ENCODE measurements at places on chromosomes 6 and 20. TPM values are rescaled to one million over a fixed set of nuclear protein-coding genes. Genes with fewer than 3 reads are reported as not detected.
A peak's percentile ranks its signal among the peaks of the same experiment; 100 is the strongest.

The CD109 gene
- total RNA-seq, result 12.8 TPM

The CGAS gene
- total RNA-seq, result 5.0 TPM

The BFSP1 gene
- 2.3 TPM for total RNA-seq

The KCNS1 gene
- 0.50 TPM for total RNA-seq

The PRRT1 gene
- 0.33 TPM for total RNA-seq

The HAO1 gene
- total RNA-seq, result not detected

GRCh38 chr20:53312957-53313356, 280.7 kb downstream of the ZNF217 start:
- DNase-seq, result no peak
- no peaks in the 10 kb centered on the region for H3K36me3 ChIP-seq
- H3K27ac ChIP-seq, result no peak overlapping the region
- no peaks in the 10 kb centered on the region for H3K27me3 ChIP-seq
- no peak overlapping the region for H3K4me3 ChIP-seq

DNA sequence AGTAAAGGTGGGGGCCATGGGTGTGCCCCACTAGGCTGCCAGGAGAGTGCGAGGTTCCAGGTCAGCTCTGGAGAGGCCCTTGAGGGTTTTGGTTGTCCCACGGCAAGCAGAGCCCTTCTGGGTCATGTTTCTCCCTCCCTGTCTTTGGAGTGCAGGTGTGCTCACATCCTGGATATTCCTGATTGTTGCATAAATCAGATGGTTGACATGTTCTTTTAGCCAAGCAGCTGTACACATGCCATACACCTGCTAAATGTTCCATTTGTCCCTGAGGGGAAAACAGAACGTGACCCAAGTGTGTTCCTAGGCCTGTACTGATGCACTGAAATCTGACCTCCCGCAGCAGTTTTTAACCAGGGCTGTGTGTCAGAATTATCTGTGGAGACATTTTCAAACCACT, 77.5 kb upstream of the BEND3 start:
- H3K4me1 ChIP-seq, result no peaks in the 10 kb centered on the region
- H3K36me3 ChIP-seq, result no peaks in the 10 kb centered on the region
- DNase-seq, result no peak

GRCh38 chr6:34249469-34250261, 859 bp upstream of the SMIM29 start:
- DNase-seq, result peak; percentile 43
- peak overlapping the region; percentile 74 for H3K4me3 ChIP-seq
- peak overlapping the region; percentile 72 for H3K27ac ChIP-seq
- peaks cover 4% of the 10 kb centered on the region for H3K36me3 ChIP-seq
- H3K4me1 ChIP-seq, result peaks cover 11% of the 10 kb centered on the region

DNA sequence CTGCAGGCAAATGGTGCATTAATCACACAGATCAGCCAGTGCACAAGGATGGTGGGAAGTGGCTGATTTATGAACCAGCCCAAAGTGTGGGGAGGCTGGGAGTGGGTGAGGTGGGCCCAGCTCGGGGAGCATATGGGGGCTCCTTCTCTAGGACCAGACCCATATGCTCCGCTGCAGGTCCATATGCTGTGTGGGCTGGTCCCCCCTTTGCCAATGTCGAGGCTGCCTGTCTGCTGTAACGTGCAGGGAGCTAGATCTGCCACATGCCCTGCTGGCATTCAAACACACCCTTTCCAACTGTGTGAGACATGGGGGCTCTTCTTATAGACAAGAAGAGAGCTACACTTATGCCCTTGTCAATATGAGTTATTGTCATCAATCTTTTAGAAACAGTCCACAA, 566.3 kb downstream of the DHX35 start:
- no peaks in the 10 kb centered on the region for H3K27me3 ChIP-seq
- no peak overlapping the region for H3K27ac ChIP-seq
- no peaks in the 10 kb centered on the region for H3K36me3 ChIP-seq

DNA sequence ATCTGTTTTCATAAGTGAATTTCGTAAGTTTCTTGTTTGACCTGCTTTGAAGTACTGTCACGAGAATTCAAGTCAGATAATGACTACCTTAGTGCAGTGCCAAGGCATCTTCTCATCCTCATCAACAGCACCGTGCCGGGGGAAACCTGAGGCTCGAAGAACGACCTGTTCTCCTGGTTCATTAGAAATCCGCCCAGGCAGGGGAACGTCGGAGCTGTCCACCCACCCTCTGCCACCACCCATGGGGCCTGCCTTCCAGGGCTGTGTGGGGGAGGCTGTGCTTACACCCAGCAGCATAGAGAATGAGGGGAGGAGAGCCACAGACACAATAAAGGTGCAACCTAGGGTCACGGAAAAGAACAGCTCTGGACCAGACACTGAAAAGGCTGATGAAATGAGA, 101.6 kb downstream of the RAMACL start:
- no peak overlapping the region for H3K4me3 ChIP-seq
- no peak overlapping the region for H3K27ac ChIP-seq
- H3K36me3 ChIP-seq, result peaks cover 10% of the 10 kb centered on the region
- no peaks in the 10 kb centered on the region for H3K4me1 ChIP-seq
- no peak for DNase-seq
- H3K27me3 ChIP-seq, result no peaks in the 10 kb centered on the region

DNA sequence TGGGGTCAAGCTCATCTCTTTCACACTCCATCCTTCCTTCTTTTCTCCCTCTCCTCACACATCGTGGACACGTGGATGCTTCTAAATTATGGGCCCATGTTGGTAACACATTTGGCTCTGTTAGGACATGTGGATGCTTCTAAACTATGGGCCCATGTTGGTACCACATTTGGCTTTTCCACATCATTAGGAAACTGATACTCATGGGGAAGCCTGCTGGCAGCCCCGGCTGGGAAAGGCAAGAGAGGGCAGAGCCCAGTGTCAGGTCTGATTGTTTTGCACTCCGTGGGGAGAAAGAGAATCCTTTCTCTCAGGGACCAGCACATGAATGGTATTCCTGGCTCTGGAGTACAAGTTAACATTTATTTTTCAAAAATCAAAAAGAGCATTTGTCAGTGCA, 4.0 kb upstream of the CST1 start:
- H3K4me3 ChIP-seq, result no peak overlapping the region
- no peak overlapping the region for H3K27ac ChIP-seq
- no peaks in the 10 kb centered on the region for H3K27me3 ChIP-seq
- DNase-seq, result no peak
- H3K4me1 ChIP-seq, result peaks cover 9% of the 10 kb centered on the region

DNA sequence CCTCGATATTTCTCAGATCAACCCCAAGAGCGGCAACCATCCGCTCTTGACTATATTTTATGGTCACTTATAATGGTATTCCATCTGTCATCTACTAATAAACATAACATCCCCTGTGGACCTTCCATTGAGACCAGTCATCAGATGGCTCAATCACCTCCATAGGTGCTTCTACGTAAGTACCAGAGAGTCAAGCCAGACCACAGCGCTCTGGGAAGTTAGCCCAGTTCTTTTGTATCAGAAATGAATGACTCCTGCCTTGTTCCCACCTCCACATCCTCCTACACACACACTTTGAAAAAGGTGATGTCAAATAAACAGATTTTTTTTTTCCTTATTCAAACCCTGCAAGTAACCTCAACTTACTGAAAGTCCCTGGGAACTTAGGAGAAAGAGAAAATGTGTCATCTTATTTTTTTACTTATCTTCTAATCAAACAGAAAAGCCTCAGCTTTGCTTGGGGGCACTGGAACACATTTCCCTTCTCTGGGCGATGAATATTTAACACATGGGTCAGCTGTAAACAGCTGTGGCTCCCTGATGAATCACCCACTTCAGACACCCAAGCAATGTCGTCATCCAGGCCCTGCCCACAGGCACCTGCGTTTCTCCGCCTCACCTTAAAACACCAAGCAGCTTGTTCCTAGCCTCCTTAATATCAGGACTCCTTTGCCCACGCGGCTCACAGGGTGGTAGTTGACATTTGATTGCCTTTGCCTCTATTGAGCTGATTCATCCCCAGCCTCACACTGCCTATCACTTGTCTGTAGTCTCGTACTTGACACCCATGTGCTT, 121.4 kb upstream of the LY86 start:
- H3K36me3 ChIP-seq, result no peaks in the 10 kb centered on the region
- no peak overlapping the region for H3K27ac ChIP-seq
- DNase-seq, result peak; percentile 1
- no peaks in the 10 kb centered on the region for H3K27me3 ChIP-seq

DNA sequence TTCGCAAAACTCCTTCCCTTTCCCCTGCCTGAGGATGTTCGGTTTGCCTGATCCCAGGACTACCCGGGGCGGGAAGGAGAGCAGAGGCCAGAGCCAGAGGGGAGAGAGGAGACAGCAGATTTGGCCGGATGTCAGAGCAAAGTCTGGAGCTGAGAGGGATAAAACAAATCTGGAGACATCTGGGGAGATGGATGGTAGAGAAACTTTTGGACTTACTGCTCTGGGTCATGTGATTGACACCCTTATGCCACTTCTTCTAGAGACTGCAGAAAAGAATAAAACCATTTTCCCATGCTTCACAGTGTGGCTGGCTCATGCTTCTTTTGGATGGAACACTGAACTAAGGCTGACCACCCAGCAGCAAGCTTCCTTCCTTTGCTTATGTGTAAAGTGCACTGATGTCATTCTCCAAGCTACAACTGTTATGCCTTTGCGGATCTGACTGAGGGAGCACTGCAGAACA, 174.7 kb downstream of the FOXC1 start:
- DNase-seq, result peak; percentile 37
- no peak overlapping the region for H3K27ac ChIP-seq
- H3K4me1 ChIP-seq, result no peaks in the 10 kb centered on the region
- no peaks in the 10 kb centered on the region for H3K27me3 ChIP-seq
- H3K4me3 ChIP-seq, result no peak overlapping the region

DNA sequence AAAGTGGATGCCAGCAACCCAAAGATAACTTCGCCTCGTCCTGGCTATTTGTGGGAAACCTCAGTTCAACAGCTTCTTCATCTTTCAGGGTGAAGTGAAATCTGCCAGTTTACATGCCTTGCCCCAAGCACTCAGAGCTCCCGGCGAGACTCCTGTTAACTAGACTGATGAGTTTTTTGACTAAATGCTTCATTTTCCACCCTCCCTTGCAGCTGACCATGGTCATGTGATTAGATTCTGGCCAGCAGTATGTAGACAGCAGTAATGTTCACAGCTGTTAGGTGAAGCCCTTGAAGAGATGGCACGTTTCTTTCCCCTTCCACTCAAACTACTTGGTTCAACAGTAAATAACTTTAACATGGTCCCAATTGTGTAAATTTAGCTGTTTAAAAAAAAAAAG, 718.8 kb upstream of the FLRT3 start:
- H3K4me1 ChIP-seq, result no peaks in the 10 kb centered on the region
- H3K27ac ChIP-seq, result no peak overlapping the region

GRCh38 chr6:19836799-19837510, at the start of gene ID4:
ID4 (plus strand) TSS chr6:19837370; CDS start chr6:19837755, 385 bp downstream.
- H3K4me3 ChIP-seq, result peak within 1 kb of the TSS; percentile 66
- H3K36me3 ChIP-seq, result no peaks in the 10 kb centered on the region
- no peaks in the 10 kb centered on the region for H3K4me1 ChIP-seq
- H3K27ac ChIP-seq, result peak within 1 kb of the TSS; percentile 71
- no peaks in the 10 kb centered on the region for H3K27me3 ChIP-seq

GRCh38 chr6:8240301-8240700, 138.0 kb upstream of the EEF1E1 start:
- H3K4me1 ChIP-seq, result no peaks in the 10 kb centered on the region
- no peaks in the 10 kb centered on the region for H3K27me3 ChIP-seq

DNA sequence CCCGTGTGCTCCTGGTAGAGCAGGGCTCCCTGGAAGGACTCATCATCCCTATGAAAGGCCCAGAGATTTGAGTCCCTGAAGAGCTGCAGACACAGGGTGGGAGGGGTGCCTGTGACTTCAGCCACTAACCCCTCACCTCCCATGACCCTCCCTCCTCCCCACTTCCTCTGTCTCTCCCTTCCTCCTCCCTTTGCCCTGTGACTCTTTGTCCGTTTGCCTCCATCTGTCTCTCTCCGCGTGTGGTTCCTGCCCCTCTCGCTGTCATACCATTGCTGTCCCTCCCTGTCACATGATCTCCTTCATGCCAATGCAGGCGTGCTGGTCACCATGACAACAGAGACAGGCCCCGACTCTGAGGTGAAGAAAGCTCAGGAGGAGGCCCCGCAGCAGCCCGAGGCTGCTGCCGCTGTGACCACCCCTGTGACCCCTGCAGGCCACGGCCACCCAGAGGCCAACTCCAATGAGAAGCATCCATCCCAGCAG, 19.0 kb downstream of the EPB41L1 start:
- no peak overlapping the region for H3K4me3 ChIP-seq
- no peaks in the 10 kb centered on the region for H3K36me3 ChIP-seq
- H3K27ac ChIP-seq, result no peak overlapping the region
- no peaks in the 10 kb centered on the region for H3K27me3 ChIP-seq
- peak; percentile 16 for DNase-seq

DNA sequence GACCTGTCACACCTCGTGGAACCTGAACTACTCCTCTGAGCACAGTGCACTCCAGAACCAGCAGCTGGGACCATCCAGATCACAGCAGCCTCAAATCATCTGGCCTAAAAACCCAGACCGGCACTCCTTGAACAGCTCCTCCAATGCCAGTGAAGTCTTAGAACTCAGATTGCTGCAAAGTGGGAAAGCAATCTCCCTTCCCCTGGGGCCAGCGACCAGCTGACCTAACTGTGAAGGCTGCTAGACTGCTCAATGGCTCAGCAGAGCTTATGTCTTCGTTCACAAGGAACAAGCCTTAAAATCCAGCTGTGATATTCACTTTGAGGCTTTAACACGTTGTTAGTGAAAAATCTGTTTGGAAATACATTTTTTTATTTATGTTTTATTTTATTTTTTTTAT, 243.2 kb downstream of the ANKRD60 start:
- H3K27me3 ChIP-seq, result no peaks in the 10 kb centered on the region
- no peaks in the 10 kb centered on the region for H3K4me1 ChIP-seq
- H3K4me3 ChIP-seq, result no peak overlapping the region
- no peaks in the 10 kb centered on the region for H3K36me3 ChIP-seq
- no peak overlapping the region for H3K27ac ChIP-seq
- no peak for DNase-seq

DNA sequence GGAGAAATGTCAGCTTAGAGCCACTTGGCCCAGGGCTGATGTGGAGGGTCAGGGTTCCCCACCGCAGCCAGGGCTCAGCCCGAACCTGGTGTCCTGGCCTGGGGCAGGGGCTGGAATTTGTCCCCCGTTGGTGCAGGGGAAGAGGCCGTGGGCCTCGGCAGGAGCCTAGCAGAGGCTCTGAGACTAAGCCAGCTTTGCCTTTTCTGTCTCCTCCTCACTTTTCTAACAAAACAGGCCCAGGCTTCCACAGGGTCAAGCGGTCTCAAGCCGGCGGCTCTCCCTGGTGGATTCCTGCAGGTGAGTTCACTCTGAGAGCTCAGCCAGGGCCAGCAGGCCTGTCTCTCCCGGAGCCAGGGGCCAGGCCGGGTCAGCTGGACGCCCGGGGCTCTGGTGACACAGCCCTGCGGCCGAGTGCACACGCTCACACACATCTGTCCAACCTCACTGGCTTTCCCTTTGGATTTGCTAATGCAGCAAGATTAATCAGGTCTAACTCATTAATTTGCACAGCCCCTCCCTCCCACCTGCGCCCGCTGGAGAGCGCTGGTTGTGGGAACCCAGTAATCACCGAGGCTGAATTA, 2.9 kb upstream of the CHRNA4 start:
- H3K4me3 ChIP-seq, result no peak overlapping the region
- no peak overlapping the region for H3K27ac ChIP-seq
- no peaks in the 10 kb centered on the region for H3K36me3 ChIP-seq
- H3K4me1 ChIP-seq, result no peaks in the 10 kb centered on the region
- no peak for DNase-seq

GRCh38 chr6:36703081-36703606, 5.5 kb downstream of the RAB44 start:
- no peaks in the 10 kb centered on the region for H3K4me1 ChIP-seq
- no peaks in the 10 kb centered on the region for H3K36me3 ChIP-seq
- DNase-seq, result no peak
- peaks cover 7% of the 10 kb centered on the region for H3K27me3 ChIP-seq

GRCh38 chr20:49591217-49591865, 23.4 kb upstream of the PTGIS start:
- H3K27me3 ChIP-seq, result no peaks in the 10 kb centered on the region
- no peaks in the 10 kb centered on the region for H3K36me3 ChIP-seq
- peak overlapping the region; percentile 16 for H3K27ac ChIP-seq
- H3K4me1 ChIP-seq, result peaks cover 19% of the 10 kb centered on the region
- H3K4me3 ChIP-seq, result no peak overlapping the region
- DNase-seq, result no peak

Data from fibroblast of lung (primary cell).